Left hindlimb (tissue), 1 donor: ENCODE measurements at places on chromosomes 5 and 9.

DNA sequence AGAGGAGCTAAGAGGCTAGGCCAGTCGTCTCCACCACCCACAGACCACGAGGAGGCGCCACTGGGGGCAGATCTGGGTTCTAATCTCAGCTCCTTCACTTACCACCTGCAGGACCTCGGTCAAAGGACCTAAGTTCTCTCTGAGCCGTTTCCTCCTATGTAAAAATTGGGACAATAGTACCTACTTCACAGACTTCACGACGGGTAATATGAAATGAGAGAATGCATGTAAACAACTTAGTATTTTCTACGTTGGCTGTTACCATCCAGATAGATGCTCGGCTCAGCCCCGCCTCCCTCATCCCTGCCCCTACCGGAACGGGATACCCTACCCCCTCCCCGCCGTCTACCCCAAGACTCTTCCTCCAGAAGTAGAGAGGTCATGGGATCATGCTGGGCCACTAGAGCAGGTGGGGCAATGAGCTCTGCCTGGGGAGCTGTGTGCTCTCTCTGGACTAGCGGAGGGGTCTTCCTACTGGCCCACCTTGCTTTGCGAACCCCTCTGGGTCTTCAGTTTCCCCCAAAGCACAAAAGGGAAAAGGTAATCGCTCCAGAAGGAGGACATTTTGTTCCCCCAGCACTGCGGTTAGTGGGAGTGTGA, 541 bp downstream of the GNPDA1 start:
- peak; percentile 37 for DNase-seq

DNA sequence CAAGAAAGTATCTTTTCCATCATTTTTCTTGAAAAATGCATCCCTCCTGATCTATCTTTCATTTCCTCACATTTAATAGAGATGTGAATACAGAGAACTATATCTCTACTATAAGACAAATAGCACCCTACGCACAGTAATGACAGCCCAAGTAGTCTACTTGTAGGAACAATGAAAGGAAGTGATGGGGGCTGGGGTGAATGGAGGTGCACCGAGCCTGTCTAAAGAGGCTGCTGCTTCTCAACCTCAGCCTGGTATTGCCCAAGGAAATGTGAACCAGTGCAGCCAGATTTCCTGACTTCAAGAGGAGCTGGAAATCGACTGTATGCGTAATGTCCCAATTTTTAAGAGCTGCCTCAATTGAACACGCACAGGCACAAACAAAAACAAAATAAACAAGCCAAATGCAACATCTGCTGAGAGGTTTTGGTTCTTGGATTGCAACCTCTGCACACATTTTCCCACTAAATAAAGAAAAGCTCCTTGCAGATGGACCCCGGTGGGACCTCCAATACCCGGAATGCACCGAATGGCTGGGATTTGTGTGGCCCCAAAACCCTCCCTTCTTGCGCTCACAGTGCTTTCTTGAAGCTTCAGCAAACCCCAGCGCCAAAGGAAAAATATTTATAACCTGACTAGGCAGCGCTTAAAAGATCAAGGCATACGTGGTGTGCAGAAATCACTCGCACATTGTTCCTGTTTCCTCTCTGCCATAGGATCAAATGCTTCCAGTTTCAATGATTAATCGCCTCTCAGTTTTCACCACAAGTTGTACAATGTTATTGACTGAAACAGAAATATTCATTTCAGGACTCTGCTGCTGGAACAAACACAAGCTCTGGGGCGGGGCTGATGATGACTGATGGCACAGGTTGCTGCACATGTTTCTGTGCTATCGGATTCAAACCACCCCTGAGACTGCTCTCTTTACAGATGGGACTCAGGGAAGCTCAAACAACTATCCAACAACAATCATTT, 68.3 kb downstream of the KCNIP1 start:
- peak; percentile 76 for DNase-seq

DNA sequence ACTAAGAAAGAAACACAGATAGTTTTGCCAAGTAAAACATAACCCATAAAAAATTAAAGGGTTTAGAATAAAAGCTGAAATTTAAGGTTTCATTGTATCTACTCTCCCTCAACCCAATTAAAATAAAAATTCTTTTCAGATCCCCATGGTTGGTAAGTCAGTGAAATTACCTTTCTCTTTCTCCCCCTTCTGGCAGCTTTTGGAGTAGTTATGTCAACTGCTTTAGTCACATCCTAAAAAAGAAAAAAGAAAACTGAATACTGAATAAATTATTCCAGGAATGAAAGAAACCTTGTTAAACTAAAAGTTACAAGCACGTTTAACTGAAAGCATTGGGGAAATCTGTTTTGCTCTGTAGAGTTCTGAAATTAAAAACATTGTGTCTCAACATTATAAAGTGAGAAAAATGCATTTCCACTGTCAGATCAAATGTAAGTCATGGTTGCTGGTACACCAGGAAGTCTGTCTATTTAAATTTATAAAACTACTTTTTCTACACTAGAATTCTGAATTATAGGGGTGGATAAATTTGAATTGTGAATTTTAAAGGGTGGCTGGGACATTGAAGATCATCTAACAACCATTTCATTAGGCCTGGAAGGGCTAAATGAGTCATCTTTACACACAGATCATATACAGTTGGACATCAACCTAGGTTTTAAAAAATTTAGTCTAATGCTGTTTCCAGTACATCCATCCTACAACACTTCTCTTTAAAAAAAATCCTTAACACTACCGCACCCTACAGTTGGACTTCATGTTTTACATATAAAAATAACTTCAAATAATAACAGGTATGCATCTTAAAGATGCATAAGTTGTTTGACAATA, 24.7 kb downstream of the PSIP1 start:
- DNase-seq, result no peak

GRCh38 chr5:72596956-72597355, 89.7 kb upstream of the ZNF366 start:
- no peak for DNase-seq

DNA sequence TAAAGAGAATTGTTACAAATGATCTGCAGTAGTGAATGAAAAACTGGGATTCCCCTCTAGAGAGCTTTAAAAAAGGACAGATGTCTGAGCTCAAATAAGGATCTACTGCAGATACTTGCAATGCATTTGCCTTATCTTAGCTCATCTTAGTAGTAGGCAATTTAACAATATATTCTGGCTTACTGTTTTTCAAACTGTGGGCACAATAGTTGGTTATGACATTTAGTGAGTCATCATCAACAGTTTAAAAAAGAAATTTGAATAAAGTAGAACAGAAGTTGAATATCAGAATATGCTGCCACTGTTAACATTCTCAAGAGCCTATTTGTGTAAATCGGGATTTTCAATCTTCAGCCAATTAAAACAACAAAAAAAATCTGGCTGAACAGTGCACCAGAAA, 6.7 kb upstream of the CAST start:
- DNase-seq, result no peak

- DNase-seq, result no peak
Observed at GRCh38 chr5:60494144-60494543, 205.8 kb downstream of the DEPDC1B start.

DNA sequence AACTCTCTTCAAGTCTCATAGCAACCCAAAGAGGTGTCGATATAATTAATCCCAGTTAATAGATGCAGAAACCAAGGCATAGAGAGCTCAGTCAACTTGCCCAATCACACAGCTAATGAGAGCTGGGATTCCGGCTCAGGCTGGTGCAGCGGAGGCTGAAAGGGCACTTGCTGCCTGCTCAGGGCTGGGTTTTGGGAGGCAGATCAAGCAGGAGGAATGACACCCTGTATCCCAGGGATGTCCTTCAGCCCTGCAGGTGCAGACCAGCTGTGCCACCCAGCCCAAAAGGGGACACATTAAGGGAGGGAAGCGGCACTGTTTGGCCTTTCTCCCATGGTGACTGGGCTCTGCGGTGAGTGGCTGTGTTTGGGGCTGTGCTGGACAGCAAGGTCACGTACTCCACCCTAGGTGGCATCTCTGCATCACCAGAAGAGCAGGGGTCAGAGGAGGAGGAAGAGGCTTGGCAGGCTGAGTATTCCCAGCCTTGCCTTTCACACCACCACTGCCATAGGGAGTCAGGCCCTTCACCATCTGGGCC, 124.1 kb downstream of the MVB12B start:
- DNase-seq, result no peak

GRCh38 chr9:98326459-98327248, 71.2 kb upstream of the TBC1D2 start:
- DNase-seq, result no peak

DNA sequence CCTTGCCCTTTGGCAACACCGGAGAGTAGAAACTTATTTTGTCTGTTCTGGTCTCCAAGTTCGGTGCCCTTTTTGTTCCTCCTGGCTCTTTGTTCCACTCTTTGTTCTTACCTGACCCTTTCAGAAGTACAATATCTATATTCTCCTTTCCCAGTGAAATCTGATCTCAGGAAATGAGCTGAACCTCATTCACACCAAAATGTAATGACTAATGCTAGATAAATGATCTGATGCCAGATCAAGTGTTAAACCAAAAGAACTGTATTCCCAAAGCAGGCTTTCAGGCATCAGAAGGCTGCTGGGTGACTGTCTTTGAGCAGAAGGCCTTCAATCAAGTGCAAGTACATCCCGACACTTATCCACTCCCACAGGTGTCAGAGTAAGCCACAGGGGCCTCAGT, 156.4 kb downstream of the SPOCK1 start:
- no peak for DNase-seq

DNA sequence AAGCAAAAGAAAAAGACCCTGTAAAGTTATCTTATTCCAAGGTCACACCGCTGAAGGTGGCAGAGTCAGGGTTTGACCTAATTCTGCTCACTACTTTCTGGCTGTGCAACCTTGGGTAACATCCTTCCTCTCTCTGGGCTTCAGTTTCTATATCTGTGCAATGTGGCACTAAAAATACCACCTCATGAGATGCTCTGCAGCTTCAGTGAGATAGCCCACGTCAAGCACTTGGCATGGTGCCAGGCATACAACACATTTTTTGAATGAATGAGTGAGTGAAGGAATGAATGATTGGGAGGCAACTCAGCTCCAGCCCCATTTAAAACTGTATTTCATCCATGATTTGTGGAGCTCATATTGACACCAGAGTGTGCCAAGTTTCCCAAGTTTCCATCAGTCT, 62.3 kb downstream of the FOXI1 start:
- DNase-seq, result no peak

DNA sequence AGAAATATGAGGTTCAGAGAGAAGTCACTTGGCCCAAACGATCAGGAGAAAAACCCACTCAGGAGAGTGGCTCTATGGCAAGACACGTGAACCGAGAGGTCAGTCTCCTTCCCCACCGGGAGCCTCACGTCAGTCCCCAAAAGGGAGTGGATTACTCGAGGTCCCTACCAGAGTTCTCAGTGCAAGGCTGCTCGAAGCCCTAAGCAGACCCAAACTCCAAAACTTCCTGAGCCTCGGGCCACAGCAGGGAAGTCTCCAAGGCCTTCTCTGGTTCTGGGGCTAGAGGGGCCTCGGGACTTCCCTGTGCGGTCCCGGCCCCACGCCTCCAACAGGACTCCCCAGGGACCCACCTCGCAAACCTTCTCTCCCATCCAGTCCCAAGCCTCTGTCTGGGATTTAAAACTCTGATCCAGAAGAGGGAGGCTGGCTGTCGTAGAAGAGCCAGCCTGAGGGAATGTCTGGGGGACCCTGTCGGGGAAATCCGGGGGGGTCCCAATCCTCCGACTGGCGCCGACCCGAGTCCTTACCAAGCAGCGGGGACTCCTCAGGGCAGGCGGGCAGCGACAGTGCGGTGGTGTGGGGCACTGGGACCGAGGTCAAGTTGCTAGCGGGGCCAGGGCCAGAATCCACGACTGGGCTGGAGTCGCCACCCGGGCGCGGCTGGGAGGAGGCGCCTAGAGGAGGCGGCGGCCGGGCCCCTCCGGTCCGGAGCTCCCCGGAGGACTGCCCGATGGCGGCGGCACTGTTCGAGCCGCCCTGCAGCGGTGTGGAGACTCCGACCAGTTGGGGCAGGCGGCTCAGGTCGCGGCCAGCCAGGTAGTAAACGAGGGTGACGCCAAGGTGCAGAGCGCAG, 679 bp downstream of the B4GALT1 start:
- peak; percentile 51 for DNase-seq

DNA sequence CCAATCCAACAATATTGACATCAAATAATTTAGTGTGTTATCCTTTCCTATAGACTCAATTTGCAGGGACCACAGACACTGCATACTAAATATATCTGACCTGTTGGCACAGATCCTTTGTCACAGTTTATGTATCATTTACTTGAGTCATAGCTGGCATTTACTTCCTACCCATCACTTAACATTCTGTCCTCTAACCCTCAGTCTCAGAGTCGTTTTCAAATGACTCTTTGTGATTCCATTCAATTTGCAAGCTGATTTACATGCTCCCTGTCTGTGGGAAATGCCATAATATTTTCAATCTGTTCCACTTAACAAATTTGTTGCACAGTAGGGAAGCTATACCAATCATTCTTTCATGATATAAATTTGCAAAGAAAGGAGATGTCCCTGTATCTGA, 265.7 kb upstream of the EDIL3 start:
- DNase-seq, result no peak

- no peak for DNase-seq
Observed at GRCh38 chr9:8284884-8285283, 485.3 kb upstream of the DMAC1 start.

GRCh38 chr5:95238560-95239325, 46.2 kb downstream of the MCTP1 start:
- no peak for DNase-seq

DNA sequence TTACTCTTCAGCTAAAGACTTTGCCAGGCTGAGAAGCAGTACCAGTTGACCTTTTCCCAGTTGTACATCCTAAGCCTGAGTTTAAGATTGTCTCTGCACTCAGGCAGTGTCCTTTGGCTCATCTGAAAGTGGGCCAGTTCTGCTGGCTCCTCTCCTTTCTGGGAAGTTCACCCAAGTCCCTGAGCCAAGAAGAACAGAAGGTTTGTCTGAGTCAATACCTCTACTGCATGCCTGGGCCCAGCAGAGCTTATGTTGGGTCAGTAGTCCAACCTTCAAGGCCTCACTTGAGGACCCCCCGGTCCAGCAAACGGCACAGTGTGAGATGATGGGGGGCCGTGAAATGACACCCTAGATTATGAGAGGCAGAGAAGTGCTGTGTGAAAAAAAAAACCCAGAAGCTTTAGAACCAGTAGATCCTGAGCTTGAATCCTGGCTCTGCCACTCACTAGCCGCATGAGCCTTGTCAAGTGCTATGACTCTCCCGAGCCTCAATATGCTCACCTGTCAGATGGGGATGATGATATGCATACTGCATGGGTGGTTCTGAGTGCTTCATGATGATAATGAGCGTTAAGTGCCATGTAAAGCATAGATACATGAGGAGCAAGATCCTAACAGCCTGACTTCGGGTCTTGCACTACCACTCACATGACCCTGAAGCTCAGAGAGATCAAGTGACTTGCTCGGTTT, 156.0 kb downstream of the MACROH2A1 start:
- DNase-seq, result peak; percentile 59

DNA sequence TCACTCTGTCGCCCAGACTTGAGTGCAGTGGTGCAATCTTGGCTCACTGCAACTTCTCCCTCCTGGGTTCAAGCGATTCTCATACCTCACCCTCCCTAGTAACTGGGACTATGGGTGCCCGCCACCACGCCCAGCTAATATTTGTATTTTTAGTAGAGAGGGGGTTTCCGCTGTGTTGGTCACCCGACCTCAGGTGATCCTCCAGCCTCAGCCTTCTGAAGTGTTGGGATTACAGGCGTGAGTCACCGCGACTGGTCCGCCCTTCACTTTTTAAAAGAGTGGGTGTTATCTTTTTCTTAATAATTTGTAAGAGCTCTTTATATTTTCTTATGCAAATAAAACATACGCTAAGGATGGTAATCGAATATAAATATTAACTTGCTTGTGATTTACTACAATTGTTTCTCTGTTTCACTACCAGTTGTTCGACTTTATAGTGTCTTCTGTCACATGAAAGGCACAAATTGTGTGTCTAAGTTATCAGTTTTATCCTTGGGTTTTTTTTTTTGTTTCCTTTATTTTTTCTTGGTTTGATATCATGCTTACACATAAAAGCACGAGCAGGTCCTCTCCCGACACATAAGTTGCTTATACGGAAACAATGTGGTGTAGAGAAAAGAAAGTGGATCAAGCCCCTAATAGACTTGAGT, 1.9 kb upstream of the GPBP1 start:
- no peak for DNase-seq
